ENCODE measurements at places on chromosomes 12 and 14.

- DNase-seq, result no peak
These were observed 122.8 kb downstream of the VRK1 start for GRCh38 chr14:96920023-96920422.

- no peak for DNase-seq
These were observed 19.9 kb downstream of the NEUROD4 start for GRCh38 chr12:55039395-55040354.

- no peak for DNase-seq
These were observed 22.9 kb downstream of the NTN4 start for GRCh38 chr12:95767703-95768102.

GRCh38 chr12:68319988-68320623 lies 12.1 kb downstream of the MDM1 start:
- DNase-seq, result no peak
